ENCODE measurements at places on chromosomes 2 and 18. TPM values are rescaled to one million over a fixed set of nuclear protein-coding genes. Genes with fewer than 3 reads are reported as not detected.
A peak's percentile ranks its signal among the peaks of the same experiment; 100 is the strongest.

- no peak for DNase-seq
These were observed 886.0 kb upstream of the CHAC2 start for GRCh38 chr2:52881606-52882005.

DNA sequence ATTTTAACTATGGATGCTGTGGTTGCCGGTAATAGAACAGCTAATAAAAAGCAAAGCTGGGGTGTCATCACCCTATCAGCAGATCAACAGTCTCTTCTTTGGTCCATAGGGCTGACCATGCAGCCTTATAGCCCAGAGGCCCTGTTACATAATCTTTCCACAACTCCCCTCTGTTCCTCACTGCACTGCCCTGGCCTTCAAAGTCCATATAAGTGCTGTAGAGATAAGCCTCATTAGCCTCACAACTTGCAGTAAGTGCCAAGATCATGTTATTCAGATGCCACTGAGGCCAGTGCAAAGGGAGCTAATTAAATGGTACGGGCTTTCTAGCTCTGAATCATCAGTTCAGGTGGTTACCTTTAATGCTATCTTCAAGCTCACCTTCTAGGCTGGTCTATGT lies 89.7 kb upstream of the CXCR4 start:
- no peak for DNase-seq

DNA sequence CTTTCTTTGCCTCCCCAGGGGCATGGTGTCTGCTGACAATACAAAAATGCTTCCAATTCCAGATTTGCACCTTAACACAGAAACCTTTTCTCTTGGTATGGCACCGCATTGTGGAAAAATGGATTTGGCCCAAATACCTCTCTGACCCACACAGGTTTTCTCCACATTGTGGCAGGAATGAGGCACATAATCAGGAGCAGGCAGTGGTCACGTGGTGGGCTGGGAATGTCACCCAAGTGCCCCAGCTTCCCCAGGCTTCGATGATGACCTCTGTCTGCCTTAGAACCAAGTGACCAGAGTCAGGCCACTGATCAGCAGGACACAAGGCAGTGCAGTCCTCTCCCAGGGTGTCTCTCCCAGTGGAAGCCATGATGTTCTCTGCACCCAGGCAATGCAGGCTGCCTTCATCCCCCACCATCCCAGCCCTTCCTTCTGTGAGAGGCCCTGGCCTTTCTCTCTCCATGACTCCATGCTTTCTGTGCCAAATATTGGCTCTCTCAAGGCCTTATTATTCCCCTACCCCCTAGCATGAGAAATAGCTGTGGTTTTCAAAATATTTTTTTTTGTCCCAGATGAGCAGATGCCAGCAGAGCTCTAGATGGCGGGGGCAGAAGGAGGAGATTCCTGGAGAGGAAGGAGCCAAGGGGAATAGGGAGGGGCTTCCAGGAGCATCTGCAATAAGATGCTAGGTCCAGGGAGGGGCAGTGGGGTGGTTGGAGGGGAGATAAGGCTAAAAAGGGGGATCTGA lies 198.9 kb downstream of the ACKR3 start:
- DNase-seq = peak; percentile 85

DNA sequence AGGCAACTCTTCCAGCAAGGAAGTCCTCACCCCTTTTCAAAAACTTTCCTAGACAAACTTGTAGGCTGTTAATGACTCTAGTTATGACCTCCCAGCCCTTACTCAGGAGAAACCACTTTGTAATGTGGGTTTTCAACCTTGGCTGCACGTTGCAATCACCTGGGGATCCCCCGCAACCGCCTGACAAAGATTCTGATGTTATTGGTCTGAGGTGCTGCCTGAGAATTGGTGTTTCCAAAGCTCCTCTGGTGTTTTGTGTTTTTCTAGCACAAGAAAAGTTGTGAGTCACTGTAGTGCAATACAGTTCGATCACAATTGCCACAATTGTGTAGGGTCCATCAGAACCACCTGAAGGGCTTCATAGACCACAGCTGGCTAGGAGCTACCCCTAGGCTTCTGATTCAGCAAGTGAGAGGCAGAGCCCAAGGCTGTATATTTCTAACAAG lies 121.6 kb downstream of the SP100 start:
- no peak for DNase-seq

DNA sequence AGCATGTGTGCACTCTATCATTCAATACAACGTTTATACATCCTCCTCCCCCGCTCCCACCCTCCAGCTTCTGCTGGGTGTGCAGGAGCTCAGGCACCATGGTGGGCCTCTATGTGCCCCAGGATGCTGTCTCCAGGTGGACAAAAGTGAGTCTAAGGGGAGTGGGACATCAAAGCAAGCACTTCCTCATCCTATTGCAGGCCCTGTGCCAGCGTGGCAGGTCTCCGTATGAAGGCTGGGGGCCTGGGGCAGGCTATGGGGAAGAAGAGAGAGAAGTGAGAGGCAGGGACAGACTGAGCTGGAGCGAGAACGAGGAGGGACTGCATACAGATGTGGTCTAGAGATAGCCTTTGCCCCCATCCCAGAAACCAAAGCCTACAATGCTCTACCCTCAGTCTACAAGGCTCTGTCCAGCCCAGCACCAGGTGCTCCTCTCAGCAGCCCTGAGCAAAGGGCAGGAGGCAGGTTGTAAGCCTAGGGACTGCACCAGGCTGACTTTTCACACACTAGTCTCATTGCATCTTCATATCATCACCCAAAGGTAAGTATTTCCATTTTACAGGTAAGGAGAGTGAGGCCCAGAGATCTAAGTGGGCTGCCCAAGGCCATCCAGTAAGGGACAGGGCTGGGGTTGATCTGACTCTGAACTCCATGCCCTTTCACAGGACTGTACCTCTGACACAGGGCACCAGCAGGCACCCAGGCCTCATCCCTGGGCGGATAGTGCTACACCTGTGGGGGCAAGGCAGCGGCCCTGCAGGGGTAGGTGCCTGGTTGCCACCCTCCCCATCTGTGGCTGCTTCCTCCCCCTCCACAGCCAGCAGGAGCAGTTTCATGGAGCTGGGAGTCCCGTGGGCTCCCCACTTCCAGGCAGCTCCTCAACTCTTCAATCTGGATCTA lies 14.0 kb upstream of the ARID5A start:
- DNase-seq = no peak

DNA sequence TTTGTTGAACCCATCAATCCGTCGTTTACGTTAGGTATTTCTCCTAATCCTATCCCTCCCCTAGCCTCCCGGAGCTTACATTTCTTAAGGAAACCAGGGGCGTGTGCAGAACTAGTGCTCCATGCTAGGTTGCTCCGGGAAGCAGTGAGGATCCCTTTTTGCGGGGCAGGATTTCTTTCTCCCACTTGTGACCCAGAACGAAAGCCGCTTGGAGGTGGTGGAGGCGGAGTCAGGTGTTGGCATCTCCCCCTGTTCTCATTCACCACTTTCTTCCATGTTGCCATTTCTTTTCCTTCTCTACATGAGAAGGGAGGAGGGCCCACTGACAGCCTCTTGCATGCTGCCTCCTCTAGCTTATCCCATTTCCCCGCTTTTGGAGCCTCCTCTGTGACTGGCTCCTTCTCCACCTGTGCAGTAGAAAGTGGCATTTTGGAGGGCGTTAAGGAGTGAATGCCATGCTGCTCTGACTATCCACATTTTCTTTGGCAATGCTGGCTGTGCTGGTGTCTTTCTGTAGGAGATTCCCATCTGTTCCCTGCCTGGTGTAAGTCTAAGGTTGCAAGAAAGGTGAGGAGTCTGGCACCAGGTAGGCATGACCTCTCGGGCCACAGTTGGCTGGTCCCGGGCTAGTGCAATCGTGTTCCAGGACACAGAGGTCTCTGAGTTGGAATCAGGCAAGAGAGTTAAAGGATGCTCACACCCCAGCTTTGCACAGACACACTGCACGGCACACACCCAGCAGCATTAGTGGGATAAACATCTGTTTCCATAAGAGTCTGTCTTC lies 89.5 kb downstream of the ACKR3 start:
- no peak for DNase-seq

DNA sequence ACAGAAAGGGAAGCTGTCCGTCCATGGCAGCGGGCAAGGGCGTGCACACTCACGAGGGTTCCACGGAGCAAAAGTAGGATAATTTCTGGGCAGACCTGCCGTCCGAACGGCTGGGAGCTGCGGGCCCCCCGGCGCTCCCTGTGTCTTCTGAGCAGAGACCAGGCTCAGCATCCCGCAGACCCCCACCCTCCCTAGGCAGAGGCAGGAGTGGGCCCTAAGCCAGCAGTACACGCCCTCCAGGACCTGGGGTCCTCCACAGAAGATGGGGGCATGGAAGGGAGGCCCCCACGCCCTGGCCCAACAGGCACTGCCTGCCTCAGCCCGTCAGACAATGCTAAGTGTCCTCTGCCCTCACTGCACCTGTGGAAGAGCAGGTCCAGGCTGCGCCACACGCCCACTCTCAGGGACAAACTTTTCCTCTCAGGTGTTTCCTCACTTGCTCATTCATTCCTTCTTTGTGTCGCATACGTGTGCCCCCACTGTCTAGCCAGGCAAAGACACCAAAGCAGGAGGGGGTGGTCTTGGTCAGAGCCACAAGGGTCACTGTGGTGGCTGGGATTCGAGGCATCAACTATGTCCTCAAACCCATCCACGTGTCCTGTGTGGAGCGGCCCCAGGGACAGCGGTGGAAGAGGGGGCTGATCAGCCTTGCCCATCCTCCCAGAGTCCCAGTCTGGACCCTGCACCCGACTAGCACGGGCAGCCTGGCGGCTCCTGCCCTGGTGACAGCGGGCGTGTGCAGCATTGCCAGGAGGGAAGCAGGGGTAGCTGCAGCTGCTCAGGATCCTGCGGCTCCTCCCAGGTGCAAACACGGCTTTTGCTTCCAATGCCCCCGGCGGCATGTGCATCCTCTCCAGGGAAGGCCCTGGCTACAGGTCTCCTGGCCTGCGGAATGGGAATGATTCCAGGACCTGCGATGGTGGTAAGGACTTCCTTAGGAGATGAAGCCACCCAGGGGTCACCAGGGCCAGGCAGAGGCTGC lies 2.4 kb upstream of the GPC1 start:
- DNase-seq = no peak

FHOD3 gene
- 13.0 TPM for total RNA-seq

- DNase-seq = no peak
These were observed 110.0 kb upstream of the MAP3K20 start for GRCh38 chr2:172965433-172966212.

DNA sequence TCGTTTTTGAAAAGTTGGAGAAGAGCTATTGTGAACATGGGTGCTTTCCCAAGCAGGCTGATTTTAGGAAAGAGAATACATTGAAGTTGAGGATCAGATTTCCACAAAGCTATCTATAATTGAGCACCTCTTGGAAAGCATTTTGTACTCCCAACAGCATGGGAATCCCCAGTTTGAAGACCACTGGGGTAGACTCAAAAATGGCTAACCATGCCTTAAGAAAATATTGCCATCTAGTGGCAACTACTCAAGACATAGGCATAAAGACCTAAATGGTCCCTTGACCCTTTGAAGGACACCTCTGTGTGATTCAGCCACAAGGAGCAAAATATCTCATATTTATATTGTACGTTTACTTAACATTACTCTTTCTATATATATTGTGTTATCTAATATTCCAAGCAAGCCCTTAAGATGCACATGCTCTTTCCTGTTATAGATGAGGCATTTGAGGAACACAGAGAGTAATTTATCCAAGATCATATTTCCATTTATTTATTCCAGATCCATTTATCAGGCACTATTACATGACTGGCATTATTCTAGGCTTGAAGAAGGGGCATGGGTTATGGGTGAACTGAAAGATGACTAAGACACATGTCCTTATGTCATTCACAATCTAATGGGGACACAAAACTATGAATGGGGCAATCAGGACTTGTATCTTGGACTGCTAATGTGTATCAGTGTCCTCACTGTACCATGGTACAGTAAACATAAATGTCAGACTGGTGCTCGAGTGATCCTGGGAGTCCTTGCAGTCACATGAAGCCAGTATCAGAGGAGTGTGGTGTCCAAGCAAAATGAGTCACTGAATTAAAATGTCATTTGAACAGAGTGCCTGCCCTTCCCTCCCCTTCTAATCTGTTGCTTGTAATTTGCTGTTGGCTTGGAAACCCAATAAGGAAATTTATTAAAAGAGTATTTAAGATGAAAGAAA lies 121.0 kb upstream of the XPO1 start:
- DNase-seq = peak; percentile 65

DNA sequence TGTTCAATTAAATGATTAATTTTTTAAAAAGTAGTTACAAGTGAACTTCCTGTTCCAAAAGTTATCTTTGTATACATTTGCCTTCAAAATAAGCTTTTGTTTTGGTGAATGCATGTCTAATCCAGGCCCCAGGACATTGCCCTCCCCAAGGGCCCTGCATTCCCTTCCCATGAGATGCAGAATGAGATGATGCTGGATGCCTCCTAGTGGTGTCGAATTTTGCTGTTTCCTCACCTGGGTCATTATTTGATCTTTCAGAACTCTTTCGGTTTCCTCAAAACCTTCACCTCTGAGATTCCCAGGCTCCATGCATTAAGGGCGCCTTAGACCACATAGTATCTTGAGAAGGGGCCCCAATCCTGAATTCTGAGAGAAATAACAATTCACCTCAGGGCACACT lies 728.8 kb downstream of the CNTNAP5 start:
- no peak for DNase-seq

BUB1 gene
- 113 TPM for total RNA-seq

CPS1 gene
- 50.7 TPM for total RNA-seq

INO80C gene
- 9.6 TPM for total RNA-seq

GRCh38 chr2:109355192-109355843 lies 226.3 kb downstream of the SH3RF3 start:
- no peak for DNase-seq

DNA sequence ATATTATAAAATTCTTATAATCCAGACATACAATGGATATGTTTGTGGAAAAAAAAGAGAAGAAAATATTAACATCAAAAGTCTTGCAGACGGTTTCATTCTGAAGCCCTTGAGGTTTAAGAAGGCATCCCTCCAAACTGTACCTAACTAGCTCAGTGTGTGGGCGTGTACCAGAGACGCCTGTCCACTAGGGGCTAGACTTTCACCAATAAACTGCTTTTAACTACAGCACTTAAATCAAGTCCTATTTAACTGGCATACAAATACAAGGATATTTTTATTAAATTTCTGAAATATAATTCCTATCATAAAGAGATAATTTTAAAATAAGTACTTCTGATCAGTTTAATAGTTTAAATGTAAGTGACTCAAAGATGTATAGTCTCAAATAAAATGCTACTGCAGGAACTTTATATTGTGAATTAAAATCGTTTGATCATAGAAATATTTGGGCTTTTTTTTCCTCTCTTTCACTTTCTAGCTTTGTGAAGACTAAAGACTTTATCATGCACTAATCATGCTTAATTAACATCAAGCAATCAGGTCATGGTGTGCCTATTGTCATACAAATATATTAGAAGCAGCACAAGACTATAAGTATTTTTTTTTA lies 437.7 kb downstream of the SATB2 start:
- peak; percentile 59 for DNase-seq

PLCD4 gene
- total RNA-seq = 6.9 TPM

CNGA3 gene
- not detected for total RNA-seq
